CD4-positive, alpha-beta T cell treated with Interleukin-6 for 4 hours (primary cell): ENCODE measurements at places on chromosomes 4 and X.

GRCh38 chrX:369563-370101, 17.1 kb downstream of the PPP2R3B start:
- DNase-seq: no peak

- DNase-seq: peak; percentile 27
Measured at GRCh38 chrX:56766554-56767347, 37.7 kb downstream of the NBDY start.

GRCh38 chr4:3805731-3806130, 39.5 kb downstream of the ADRA2C start:
- no peak for DNase-seq

- DNase-seq: no peak
Measured at GRCh38 chr4:155948541-155948940, 5.1 kb downstream of the CTSO start.

DNA sequence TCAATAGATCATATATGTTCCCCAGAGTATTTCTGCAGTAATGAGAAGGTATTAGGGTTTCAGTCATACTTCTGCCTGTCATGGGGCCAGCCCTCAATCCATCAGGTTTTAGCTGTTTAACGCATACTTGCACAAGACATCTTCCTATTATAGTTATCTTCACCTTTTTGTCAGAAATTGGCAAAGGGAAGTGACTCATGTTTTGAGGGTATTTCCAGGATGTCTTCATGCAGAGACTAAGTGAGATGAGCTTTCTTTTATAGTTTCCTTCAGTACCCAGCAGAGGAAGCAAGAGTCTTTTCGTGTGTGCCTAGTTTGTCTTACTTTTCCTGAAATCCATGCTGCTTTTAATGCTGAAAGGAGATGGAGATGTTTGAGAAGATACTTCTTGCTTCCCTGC, 9.5 kb downstream of the CSTF2 start:
- no peak for DNase-seq

GRCh38 chr4:8071766-8072165, 86.8 kb downstream of the ABLIM2 start:
- no peak for DNase-seq

GRCh38 chr4:78480286-78480685, 71.3 kb upstream of the ANXA3 start:
- no peak for DNase-seq

DNA sequence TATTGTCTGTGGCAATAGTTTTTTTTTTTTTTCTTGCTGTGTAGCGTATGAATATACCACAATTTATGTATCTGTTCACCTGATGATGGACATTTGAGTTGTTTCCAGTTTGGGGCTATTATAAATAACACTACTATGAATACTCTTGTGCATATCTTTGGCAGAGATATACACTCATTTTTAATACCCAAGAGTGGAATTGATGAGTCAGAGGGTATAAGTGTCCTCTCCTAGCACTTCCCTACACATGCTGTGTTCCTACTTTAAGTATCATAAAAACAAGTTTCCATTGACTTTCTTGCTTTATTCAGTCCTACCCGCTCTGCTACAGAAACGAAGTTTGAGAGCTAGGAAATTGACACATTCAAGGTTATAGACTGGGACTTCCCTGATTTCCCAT, 39.8 kb downstream of the XIAP start:
- DNase-seq: no peak

GRCh38 chr4:158176776-158177175, 4.0 kb upstream of the GASK1B start:
- DNase-seq: no peak
